CD8-positive, alpha-beta memory T cell (primary cell): ENCODE measurements at places on chromosomes 7 and 10. TPM values are rescaled to one million over a fixed set of nuclear protein-coding genes. Genes with fewer than 3 reads are reported as not detected.

GRCh38 chr10:59175538-59176240, 754 bp upstream of the PHYHIPL start:
- no peak for DNase-seq

- DNase-seq = peak; percentile 34
Observed at GRCh38 chr10:7239312-7239985, 171.4 kb downstream of the SFMBT2 start.

- DNase-seq = no peak
Observed at GRCh38 chr10:86681047-86681446, 12.7 kb downstream of the LDB3 start.

GRCh38 chr7:107169120-107170050, 582 bp downstream of the HBP1 start:
- peak; percentile 89 for DNase-seq

DNA sequence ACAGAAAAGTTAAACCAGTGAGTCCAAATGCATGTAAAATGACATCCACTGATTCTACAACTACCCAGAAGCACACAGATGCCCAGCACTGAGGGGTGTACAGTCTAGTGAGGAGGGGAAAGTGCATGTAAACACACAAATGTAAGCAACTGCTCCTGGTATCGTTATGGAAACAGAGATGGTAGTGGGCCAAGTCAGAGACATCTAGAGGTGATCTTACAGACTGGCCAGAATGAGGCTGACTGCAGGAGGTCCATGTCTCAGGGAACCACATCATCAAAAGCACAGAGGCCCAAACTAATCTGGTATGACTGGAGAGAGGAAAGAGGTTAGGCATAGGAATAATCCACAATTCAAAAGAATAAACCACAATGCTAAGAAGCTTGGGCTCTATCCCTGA, 176.5 kb downstream of the SRPK2 start:
- no peak for DNase-seq

DNA sequence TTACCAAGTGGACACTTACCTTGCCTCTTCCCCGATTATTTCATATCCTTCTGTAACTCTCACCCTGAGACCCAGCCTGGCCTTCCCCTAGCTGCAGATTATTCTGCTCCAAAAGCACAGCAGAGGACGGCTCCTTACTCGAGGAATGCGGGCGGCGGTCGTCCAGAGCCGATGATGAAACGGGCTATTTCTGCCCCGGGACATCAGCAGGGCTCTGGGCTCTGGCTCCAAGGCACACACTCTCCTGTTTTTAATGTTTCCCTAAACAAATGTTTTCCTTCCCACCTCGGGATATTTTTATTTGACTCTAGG, 343 bp upstream of the C10orf71 start:
- no peak for DNase-seq

GRCh38 chr7:80529362-80529761, 17.5 kb upstream of the GNAT3 start:
- DNase-seq = no peak

DNA sequence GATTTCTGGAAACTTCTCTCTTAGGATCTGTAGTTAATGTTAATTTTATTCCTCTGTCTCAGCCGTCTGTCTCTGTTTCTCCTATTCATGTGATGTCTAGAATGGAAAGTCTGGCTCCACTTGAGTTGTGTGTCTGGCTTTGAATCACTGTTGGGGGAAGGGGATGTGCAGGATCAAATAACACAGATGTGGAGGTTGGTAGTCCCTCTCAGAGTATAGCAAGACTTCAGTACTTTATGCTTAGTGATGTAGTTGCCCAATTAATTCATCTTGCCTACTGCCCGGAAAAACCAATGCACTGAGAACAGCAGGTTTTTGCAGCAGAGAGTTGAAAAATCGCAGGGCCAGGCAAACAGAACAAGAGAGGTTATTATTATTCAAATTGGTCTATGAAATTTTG, 79.2 kb downstream of the PHTF2 start:
- no peak for DNase-seq

- DNase-seq = no peak
Observed at GRCh38 chr10:51382181-51382580, 307.9 kb downstream of the PRKG1 start.

DNA sequence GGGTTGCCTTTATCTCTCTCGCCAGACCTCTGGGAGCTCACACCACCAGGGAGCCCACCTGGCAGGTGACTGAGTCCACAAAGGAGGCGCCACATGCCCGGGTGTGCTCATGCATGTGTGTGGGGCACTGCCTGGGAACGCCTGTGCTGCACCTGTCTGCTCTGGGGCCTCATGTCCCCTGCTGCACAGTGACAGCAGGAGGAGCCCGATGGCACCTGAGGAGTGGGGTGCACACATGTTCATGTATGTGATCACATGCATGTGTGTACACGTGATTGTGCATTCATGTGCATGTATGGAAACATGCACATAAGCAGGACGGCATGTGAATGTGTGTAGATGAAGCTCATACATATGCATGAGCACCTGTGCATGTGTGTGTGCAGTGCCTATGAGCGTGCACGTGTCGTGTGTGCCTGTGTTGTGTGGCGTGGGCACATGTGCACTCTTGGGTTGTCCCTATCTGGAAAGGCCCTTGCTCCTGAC, 22.0 kb downstream of the YKT6 start:
- no peak for DNase-seq

DNA sequence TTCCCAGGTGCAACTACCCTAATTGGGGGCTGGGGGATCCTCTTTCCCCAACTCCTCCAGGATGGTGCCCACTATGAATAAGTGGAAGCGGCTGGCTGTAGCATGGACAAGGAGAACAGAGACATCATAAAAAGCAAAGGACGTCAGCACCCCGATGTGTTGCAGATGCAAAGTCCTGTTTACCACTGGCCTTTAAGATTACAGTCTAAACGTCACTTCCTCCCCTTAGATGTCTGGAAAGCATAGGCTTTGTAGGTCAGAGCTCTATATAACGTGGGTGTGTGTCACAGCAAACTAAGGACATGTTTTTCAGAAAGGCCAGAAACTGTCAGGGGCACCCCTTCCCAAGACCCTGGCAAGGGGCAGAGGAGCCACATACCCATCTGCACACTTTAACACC, 7.9 kb downstream of the COBL start:
- DNase-seq = no peak

DNA sequence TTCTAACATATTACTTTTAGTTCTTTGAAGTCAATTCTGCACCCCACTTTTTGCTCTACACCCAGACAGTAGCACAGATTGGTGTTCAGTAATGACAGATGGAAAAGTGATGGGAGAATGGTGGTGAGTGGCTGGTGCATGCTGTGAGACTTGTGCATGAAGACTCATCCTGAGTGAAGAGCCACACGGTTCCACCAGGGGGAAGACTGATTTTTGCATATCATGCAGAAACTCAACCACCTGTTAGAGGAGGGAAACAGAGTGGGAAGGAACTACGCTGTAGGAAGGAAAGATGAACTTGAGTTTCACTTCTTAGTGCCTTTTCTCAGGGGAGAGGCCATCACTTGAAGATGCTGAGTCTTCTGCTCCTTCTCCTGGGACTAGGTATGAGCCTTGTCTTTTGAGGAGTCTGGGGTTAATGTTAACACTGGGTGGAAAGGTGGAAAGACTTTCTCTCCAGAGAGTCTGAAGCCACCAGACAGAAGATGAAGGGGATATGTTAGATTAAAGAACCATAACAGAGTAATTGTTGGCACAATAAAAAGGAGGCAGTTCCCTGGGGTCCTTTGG, 9.3 kb upstream of the PRSS1 start:
- DNase-seq = no peak

DNA sequence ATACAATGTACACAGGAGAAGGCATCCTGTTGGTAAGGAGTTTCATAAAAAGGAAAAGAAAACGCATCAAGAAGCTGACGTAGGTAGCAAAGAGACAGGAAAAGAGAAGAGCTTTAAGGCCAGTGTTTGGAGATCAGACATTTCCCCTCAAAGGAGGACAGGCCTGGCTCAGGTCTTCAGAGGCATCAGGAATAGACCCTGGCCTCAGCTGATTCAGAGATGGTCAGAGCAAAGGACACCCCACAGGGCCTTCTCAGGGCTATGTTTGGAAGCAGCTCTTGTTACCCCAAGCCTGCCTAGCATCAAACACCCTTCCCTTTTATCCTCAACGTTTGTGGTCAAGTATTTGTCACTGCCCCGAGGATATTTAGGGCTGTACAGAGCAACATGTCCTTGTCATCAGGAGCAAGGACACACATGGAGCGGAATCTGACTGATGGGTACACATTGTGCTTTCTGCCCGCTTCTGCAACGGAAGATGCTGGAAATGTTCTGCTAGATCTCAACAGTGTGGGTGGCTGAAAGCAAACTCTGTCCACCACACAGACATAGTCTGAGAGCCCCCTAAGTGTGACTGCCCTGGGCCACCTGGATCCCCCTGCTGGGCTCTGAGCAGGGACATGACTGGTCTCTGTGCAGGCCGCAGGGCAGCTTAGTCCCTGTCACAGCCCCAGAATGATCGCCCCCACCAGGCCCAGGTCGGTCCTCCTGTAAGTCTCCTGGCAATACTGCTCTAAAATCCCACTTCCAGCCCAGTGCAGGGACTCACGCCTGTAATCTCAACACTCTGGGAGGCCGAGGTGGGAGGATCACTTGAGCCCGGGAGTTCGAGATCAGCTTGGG, 1.0 kb upstream of the ZDHHC4 start:
- no peak for DNase-seq

GRCh38 chr7:118615-119391, 73.6 kb upstream of the FAM20C start:
- no peak for DNase-seq

GRCh38 chr7:92487804-92488203, 10.1 kb upstream of the ERVW-1 start:
- DNase-seq = no peak

ADRB1 gene
- 0.50 TPM for total RNA-seq

C10orf105 gene
- total RNA-seq = 0.11 TPM
